ENCODE measurements at places on chromosomes 12 and 14.

DNA sequence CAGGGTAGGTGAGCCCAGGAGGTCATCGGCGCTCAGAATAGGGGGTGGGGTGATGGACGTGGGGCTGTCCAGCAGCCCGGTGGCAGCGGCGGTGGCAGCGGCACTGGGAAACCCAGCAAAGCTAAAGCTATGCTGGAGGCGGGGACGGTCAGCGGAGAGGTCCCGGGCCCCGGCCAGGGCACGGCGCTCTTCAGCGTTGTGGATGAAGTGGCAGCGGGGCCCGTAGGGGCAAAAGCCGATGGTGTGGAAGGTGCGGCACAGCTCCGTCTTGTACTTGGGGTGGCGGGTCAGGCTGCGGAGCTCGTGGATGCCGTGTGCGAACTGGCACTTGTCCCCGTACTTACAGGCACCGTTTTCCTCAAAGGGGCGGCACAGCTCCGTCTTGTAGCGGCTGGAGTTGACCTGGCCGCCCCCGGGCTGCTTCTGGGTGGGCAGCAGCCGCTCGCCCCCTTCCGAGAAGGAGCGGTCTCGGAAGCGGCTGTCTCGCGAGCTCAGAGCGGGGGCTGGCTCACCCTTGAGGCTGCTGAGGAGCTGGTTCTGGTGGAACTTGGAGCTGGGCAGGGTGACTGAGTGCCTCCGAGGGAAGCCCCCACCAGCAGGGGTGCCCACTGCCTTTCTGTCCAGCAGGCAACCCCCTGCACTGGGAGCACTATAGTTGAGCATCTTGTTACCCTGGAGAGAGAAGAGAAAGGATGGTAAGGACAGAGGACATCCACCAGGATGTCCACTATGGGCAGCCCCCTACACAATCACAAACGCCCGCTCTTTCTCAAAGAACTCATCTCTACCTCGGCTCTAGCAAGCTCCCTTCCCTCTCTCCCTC is 2.8 kb downstream of the ZFP36L1 start:
- no peak for DNase-seq

DNA sequence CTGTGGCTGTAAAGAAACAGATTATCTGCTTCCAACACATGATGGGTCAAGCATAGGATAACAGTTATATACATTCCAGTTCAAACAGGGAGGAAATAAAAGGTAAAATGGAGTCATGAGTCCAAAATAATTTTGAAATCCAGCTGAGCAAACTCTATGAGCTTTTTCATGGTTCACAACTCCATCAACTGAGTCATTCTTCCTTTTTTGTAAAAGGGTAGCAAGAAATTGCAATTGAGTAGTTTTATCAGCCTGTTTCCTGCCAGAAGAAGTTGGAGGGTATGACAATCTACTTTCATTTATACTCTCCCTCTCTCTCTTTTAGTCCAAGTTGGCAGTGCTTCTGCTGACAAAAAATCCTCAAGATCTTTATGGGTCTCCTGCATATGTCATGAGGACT is 95.6 kb downstream of the CPNE8 start:
- DNase-seq: no peak

DNA sequence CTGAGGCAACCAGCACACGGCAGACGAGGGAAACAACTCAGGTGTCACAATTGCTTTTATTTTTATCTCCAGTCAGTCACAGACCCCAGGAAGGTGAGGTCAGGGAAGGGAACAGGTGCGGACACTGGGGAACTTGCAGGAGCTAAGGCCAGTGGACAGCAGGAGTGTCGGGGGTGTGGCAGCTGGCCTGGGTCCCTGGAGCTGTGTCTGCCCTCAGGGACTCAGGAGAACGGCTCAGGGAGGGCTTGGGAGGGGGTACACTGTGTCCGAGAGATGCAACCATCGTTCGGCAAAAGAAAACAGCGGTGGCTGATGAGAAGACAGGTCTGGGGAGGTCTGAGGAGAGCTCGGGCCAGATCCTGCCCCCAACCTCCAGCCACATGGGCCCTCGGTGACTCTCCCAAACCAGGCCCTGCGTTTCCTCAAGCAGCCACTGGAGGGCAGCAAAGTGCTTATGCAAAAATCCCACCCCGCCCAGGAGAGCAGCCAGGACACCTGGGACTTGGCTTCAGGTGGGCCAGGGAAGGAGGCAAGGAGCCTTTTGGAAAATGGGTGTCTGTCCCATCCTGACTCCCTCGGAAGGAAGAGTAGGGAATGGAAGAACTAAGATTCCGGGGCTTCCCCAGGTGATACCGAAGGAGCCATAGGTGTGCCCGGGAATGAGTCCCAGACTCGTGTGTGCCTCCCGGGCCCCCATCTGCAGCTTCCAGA is 24.1 kb upstream of the BCDIN3D start:
- DNase-seq: peak; percentile 69

GRCh38 chr12:89210277-89210676 is 142.0 kb downstream of the DUSP6 start:
- no peak for DNase-seq

- DNase-seq: peak; percentile 42
Observed at GRCh38 chr12:22477166-22477893, 67.0 kb downstream of the C2CD5 start.

GRCh38 chr14:37150414-37150813 is 22.0 kb downstream of the SLC25A21 start:
- peak; percentile 59 for DNase-seq

DNA sequence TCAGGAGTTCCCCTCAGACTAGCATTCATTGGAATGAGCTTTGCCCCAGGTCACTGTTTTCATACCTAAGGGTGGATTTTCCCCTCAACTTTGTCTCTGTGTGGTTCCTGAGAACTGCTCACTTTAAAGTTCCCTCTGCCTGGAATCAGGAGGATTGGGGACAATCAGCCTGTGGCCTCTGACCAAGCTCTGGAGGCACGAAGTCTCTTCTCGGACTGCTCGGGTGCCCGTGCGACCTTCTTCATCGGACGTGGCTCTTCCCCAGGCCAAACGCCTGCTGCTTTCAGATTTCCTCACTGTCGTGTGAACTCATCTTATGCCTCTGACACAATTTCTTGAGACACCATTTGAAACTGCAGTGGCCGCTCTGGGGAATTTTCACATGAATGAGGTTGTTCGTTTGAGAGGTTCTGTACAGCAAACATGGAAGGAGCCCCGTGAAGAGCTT is 153.7 kb upstream of the PZP start:
- no peak for DNase-seq

GRCh38 chr14:33524244-33524643 is 426.6 kb downstream of the EGLN3 start:
- no peak for DNase-seq

- peak; percentile 76 for DNase-seq
Observed at GRCh38 chr14:33646692-33647260, 304.1 kb downstream of the EGLN3 start.

- peak; percentile 39 for DNase-seq
Observed at GRCh38 chr14:38931969-38932652, 170.9 kb downstream of the SEC23A start.

- DNase-seq: no peak
Observed at GRCh38 chr14:98858561-98858960, 413.4 kb downstream of the BCL11B start.

GRCh38 chr12:38053113-38053512 is 263.5 kb upstream of the ALG10B start:
- DNase-seq: no peak

DNA sequence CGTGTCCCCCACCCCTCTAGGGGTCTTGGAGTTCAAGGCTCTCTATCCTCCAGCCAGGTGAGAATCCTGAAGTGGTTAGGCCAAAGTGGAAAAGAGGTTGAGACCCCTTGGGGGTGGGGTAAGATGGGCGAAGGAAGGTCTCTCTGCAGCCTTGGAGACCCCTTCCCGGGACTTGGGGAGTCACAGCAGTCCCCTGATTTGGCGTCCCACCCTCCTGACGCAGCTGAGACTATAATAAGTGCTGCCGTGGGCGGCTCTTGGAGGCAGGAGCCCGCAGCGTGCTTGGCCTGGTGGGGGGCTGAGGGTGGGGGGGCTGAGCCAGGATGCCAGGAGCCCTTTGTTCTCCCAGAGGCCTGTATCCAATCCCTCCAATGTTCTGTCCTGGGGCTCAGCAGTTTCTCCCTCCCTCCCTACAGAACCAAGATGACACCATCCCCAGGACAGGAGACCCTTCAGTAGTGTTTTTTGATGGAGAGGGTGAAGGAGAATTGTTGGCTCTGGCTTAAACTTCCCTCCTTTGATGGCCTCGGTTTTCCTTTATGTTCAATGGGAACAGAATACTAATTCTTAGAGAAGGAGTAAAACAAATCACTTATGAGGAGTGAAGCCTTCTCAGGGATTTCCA is 1.5 kb upstream of the AGAP2 start:
- DNase-seq: no peak

Data from epithelial cell of esophagus (primary cell).